Foreskin keratinocyte (primary cell): ENCODE measurements at places on chromosomes 2 and 18. TPM values are rescaled to one million over a fixed set of nuclear protein-coding genes. Genes with fewer than 3 reads are reported as not detected.

BCL11A gene
- total RNA-seq: 7.1 and 7.2 TPM in 2 replicates

GRCh38 chr2:230913406-230914143 lies 11.5 kb downstream of the GPR55 start:
- DNase-seq: no peak

GNAL gene
- 1.3 and 4.4 TPM in 2 replicates for total RNA-seq

DNA sequence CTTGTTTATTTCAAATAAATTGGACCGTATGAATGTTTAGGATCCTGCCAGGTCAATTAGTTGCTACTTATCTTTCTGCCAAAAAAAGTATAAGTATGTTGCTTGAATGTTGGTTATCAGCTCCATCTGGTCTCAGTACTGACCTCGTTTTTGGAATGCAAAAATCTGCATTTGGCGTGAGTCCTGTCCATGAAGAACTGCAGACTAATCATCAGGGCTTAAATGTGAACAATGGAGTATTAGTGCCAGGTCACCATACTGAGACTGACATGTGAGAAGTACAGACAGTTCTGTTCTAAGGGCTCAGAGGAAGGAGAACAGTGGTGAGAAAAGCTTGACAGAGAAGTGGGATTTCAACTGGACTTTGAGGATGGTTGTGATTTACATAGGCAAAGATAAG lies 393.1 kb upstream of the SLC14A2 start:
- DNase-seq: no peak

DNA sequence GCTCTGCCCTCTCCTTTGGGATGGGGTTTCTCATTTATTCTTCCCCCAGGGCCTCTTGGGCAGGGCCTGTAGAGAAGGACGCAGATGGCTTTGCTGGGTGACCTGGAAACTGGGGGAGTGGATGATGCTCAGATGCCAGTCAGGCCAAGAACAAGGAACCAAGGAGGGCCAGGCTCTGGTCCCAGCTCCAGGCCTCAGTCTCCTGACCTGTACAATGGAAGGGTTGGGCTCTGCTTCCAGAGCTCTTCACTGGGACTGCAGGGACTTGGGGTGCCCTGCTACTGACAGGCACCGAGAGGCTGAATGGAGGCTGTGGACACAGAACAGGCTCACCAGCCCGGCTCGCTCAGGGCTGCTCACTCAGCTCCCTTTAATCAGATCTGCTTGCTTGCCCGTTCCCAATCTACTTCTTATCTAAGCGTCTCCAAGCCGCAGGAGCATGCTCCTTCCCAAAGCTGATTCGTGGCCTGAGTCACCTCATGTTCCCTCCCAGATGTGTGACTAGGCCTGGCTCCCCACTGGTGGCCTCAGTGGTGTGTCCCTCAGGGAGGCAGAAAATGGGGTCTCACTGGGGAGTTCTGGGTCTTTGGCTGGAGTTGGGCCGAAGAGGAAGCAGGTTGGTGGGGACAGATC lies 82.6 kb upstream of the ODC1 start:
- no peak for DNase-seq

- DNase-seq: no peak
Measured at GRCh38 chr2:166468124-166469024, 25.7 kb downstream of the SCN7A start.

ABCG8 gene
- not detected in 2 replicates for total RNA-seq

DNA sequence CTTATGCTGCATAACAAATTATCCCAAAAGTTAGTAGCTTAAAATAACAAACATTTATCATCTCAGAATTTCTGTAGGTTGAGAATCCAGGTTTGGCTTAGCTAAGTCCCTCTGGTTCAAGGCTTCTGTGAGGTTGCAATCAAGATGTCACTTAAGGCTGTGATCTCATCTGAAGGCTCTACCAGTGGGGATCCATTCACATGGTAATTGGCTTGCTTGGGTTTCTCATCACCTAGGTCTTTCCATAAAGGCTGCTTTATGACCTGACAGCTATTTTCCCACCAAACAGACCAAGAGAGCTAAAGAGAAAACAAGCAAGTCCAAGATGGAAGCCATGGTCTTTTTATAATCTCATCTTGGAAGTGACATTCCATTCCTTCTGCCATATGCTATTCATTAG lies 137.3 kb downstream of the DTNA start:
- no peak for DNase-seq

- no peak for DNase-seq
Measured at GRCh38 chr18:69786427-69786826, 161.2 kb downstream of the CD226 start.

GRCh38 chr2:112733456-112733855 lies 12.6 kb downstream of the NT5DC4 start:
- DNase-seq: no peak

GRCh38 chr2:71303849-71304248 lies 27.7 kb upstream of the ZNF638 start:
- peak; percentile 95 for DNase-seq

- DNase-seq: no peak
Measured at GRCh38 chr2:45743531-45744396, 92.3 kb downstream of the PRKCE start.

- no peak for DNase-seq
Measured at GRCh38 chr2:190361572-190361971, 18.2 kb downstream of the INPP1 start.

C18orf32 gene
- total RNA-seq: 19.7 and 25.4 TPM in 2 replicates

DNA sequence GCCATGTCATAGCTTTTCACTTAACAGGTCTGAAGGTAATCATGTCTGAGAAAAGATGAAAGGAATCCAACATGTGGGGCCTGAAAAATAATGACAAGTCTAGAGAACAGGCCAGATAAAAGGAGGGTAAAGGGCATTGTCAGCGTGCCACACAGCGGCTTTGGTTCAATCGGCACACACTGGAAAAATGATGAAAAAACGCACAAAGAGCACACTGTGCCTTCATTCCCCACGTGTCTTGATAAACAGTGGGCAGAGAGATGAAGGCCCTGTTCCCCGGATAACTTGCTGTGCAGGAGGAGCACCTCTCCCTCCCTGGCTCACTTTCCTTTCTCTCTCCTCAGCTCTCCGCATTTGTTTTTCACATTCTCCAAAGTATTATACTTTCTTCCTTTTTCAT lies 766.3 kb downstream of the TDRD15 start:
- DNase-seq: no peak

KCNG2 gene
- total RNA-seq: not detected in 2 replicates

DNA sequence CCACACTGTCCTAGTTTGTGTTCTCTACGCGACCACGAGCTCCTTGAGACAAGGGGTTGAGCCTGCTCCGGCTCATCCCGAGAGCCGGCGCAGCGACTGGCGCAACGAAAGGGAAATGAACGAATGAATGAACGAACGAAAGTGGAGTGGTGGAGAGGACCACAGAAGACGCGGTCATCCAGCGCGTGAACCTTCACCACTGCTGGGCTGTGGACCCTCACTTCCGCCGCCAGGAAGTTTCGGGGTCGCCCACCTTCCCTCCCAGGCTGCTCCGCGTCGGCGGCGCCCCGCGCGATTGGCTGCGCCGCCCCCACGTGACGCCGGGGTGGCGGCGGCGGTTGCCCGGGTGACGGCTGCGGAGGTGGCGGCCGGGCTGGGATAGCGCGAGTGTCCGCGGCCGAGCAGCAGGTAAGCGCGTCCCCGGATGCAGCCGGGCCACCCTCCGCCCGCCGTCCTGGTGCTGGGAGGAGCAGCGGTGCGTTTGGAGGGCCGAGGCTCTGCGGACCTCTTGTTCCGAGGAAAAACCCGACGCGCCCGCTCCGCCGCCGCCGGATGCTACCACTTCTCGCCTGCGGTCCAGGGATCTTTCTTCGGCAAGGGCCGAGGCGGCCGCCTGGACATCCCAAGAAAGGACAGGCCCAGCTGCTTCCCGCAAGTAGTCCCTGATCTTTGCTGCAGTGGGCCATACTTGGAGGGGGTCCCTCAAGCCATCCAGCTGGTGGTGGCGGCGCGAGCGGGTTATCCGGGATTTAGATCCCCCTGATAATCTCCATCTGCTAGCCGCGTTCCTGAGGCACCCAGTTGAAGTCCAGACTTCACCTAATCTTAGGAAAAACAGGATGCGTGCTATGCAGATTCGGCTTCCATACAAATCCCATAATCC lies at the start of gene ARMC9:
Gene ARMC9, plus strand, starts transcription at position 341 of the 883 bp plus-strand sequence. CDS start 7,608 bp downstream, outside the sequence.
- DNase-seq: peak; percentile 36

- DNase-seq: no peak
Measured at GRCh38 chr2:196099916-196100315, 31.3 kb upstream of the DNAH7 start.

ANKRD62 gene
- total RNA-seq: not detected in 2 replicates
